ENCODE measurements at places on chromosomes 1 and 21. TPM values are rescaled to one million over a fixed set of nuclear protein-coding genes. Genes with fewer than 3 reads are reported as not detected.

DNA sequence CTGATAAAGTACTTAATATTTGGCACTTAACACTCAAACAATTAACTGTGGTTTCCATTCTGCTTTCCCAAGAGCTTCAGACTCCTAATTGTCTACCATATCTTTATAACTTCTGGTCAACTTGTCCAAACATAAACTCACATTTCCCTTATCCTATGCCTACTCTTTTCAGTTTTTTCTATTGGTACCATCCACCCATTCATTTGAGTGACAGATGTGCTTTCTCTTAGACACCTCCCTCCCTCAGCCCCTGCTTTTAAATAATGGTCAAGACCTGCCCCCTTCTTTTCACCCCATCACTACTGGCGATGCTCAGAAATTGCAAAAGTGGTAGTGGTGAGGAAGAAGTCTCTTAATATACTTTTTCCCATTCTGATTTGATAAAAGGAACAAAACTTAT is 5.5 kb downstream of the SLC16A4 start:
- DNase-seq: no peak

DNA sequence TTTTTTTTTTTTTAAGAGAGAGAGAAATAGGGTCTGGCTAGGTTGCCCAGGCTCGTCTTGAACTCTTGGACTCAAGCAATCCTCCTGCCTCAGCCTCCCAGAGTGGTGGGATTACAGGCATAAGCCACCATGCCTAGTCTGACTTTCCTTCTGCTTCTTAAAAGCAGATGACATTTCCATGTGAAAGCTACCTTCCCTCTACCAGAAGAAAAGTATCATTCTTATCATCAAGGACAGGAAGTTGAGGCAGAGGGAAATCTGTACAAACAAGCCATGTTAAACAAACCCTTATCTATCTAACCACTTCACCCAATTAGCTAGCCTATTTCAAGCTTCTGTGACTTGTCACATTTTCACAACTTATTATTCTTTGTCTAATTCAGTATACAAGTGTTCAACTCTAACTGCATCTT is 54.8 kb downstream of the SAMSN1 start:
- DNase-seq: no peak

DNA sequence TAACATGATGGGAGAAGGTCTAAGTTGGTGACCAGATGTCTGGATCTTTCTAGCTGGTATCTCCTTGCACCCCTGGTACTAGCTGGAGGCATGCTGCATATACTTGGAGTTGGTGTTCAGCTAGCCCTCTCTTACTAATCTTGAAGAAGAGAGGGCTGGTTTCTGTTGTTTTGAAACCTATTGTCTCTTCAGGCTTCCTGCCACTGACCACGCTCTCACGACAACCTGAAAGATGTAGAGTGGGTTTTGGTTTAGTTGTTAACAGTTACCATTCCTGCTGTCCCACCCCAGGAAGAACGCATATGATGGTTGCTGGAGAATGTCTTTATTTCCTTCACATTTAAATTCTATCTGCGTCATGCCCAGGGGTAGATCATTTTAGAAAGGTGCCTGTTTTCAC is 3.6 kb downstream of the MAN1C1 start:
- DNase-seq: peak; percentile 41

GRCh38 chr1:36669262-36669661 is 186.5 kb upstream of the CSF3R start:
- DNase-seq: no peak

GRCh38 chr1:70140343-70140742 is 65.0 kb downstream of the LRRC40 start:
- no peak for DNase-seq

DNA sequence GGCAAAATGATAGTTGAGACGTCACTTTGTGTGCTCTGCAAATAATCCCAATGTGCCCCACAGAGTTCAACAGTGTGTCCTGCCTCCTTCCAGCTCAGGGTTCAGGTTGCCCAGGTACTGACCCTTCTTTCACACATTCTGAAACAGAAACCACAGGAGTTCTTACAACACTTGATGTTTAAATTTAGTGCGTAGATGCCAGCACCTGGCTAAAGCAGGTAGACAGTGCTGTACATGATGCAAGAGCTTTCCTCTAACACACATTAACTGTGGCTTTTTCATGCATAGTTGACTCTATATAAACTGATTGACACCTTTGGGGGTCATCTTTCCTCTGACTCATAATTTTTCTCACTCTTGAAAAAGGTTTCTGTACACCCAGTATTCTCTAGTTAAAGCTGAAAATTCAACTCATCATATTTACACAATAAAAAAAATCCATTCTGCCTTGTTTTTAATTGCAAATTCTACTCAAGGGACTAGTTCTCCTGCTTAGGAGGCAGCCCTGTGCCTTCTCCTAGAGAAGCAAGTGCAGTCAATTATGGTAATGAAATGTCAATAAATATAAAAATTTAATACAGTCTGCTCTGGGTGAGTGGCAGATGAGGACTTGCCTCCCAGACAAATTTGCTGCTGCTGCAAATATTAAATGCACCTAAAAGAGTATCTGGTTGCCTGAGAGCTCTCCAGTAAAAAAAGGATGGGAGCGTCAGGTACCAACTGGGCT is 91.4 kb downstream of the NR5A2 start:
- no peak for DNase-seq

DNA sequence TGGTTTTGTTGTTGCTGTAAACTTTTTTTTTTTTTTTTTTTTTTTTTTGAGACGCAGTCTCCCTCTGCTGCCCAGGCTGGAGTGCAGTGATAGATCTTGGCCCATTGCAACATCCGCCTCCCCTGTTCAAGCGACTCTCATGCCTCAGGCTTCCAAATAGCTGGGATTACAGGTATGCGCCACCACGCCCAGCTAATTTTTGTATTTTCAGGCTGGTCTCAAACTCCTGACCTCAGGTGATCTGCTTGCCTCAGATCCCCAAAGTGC is 78.9 kb upstream of the SLC45A1 start:
- no peak for DNase-seq

DNA sequence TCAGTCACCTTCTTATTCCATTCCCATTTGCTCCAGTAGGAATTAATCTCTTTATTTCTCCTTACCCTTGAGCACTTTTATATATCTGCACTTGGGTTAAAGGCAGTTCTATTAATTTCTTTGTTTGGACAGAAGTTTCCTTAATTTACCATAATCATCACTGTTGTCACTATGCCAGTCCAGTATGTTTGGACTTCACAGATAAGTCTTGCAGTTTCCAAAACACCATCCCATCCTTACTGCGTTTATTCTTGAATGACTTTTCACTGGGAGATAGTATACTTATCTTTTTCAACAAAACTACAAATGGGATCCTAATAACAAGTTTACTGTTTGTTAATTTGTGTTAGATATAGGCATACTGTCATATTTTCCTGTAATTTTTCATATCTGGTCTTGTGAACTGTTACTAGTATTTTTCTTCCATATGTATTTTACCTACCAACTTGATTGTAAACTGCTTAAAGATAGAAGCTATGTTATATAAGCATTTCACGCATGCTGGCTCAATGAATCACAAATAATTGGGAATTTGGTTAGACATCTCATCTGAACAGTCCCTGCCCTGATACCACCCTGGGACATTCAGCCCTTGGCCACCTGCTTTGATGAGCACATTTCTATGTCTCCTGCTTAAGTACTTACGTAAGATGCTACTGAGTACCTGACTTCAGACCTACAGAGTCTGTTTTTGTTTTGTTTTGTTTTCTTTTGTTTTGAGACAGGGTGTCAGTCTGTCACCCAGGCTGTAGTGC is 78.2 kb downstream of the OLFML2B start:
- DNase-seq: no peak

DNA sequence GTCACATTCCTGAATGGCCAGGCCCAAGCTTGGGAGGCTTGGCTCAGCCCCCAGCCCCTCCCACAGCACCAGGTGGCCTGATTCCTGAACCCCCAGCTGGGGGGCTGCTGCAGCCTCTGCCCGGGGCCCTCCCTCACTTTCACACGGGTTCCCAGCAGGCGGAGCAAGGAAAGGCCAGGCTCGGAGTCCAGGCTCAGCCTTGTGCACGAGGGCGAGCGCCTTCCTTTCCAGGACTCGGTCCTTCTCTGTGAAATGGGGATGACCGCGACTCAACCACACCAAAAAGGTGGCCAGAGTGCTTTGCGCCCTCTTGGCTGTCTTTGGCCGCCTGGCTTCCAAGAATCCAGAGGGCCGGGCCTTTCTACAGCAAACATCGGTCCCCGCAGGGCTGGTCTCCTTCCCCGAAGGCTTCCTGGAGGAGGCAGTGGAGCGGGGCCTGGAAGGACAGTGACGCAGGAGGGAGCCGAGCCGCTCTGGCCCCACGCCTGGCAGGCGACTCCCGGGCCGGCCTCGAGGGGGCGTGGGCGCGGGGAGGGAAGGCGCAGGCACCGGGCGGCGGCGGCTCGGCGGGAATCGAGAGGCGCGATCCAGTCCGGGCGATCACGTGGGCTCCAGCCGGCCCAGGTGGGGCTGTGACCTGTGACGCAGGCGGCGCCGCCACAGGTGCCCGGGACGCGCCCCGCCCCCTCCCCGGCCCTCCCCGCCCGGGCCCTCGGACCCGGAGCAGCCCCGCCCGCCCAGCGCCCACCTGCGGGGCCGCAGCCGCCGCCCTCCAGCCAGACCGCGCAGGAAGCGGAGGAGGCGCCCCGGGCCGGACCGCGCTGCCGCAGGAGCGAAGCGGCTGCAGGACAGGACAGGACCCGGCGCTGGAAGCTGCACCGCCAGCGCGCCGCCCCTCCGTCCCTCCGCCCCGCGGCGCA is at the start of gene ARHGEF16:
Gene ARHGEF16 (plus strand): TSS at position 775 of the 920 bp plus-strand sequence. CDS start 8,420 bp downstream, outside the sequence.
- DNase-seq: peak; percentile 44

DNA sequence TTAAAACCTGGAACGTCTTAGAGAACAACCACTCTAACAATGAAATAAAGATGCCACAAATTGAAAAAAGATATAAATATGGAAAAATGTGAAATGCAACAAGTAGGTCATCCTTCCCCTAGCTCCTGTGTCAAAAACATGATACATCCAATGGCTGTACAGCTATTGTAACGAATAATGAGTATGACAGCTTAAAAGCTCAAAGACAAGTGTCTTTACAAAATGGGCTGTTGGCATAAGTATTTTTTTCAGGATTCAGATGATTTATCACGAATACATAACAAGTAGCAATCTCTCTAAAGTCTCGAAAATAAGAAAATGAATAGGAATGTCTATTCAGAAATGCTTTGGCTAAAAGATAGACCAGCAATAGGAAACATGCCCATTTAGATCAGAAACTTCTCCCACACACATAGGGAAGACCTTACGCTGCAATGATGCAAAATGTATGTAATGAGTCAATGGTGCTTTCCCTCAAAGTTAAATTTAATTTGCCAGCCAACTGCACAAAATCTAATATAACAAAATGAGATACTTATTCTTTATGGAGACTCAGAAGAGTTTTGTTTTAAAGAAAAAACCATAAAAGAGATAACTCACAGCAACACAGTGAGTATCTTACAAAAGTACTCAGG is 8.3 kb downstream of the TGFBR3 start:
- DNase-seq: peak; percentile 12

DNA sequence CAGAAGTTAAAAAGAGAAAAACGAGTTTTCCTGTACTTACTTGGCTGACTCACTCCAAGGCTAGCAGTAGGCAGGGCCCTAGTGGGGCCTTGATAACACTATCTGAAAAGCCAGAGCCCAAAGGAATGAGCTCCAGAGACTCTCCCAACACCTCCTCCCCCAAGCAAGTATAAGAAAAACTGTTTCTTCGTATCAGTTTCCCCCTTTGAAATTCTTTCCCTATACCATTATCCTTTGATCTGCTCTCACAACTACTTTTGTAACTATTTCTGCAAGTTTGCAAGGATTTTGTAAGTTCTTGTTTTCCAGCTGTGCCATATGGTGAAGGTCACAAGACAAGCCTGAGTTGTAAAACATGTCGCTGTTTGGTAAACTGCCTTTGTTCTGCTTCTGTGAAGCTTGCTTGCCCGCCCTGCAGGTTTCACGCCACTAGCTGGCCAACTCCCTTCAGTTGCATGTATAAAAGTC is 36.5 kb upstream of the KCNJ15 start:
- no peak for DNase-seq

DNA sequence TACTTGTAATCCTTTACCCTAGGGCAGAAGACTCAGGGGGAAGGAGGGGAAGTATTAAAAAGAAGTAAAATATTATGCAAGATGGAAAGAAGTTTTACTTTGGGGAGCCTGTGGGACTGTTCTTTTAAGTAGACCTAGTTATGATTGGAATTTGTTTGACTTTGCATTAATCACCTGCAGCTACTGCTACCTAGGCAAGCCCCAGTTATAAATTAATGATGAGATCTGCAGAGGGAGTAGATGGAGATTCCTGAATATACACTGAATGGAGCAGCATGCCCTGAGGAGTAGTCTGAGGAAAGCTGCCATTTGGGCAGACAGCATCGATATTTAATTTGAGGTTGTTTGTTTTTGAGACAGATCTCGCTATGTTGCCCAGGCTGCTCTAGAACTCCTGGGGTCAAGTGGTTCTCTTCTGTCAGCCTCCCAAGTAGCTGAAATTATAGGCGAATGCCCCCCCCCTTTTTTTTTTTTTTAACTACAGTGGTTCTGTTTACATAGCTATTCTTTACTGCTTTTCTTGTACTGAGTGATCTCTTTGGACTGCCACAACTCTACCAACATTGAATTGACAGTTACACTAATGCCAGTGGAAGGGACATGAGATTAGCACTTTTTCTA is 81.4 kb upstream of the SERTAD4 start:
- DNase-seq: no peak

- no peak for DNase-seq
These were observed 125.0 kb downstream of the KIAA0319L start for GRCh38 chr1:35432231-35432630.

DNA sequence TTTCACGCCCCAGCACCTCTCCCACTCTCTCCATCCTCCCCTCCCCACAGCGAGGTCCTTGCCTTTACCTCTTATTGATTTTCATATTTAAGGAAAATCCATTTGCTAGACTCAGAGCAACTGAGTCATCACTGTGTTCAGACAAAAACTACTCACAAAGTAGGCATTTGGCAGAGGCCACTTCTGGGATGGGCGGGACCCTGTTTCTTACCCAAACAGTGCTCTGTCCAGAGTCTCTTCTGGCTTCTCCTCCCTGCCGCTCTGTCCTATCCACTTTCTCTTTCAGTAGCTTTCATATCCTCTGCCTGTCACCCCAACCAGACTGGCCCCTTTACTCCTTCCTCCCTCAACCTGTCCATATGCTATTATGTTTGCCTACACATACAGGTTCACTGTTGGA is 2.4 kb upstream of the NAV1 start:
- no peak for DNase-seq

- no peak for DNase-seq
These were observed 445.7 kb downstream of the AMY1C start for GRCh38 chr1:104195395-104195794.

- DNase-seq: no peak
These were observed 409.5 kb upstream of the DEPDC1 start for GRCh38 chr1:68906431-68906830.

DNA sequence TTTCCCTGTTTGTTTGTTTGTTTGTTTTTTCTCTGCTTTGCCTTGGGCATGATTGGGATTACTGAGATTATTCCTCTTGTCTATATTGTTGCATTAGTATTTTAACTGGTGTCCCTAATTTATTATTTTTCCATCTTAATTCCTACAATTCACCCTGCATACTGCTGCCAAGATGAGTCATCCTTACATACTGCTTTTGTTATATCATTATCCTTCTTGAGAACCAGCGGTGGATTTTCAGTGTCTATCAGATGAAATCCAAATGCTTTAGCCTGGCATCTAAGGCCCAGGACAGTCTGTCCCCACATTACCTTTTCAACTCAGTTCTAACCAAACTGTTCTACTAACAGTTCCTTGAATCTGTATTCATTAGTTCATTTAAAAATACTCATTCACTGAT is 101.7 kb downstream of the OLFML2B start:
- DNase-seq: no peak

TNFRSF14 gene
- 104 TPM for total RNA-seq

KIAA1614 gene
- not detected for total RNA-seq

NID1 gene
- total RNA-seq: 0.08 TPM

FCN3 gene
- total RNA-seq: not detected

RXRG gene
- 0.10 TPM for total RNA-seq

TLR5 gene
- 0.38 TPM for total RNA-seq

IVL gene
- total RNA-seq: not detected

ERO1B gene
- 2.8 TPM for total RNA-seq
